ENCODE measurements at places on chromosomes 1 and 21. TPM values are rescaled to one million over a fixed set of nuclear protein-coding genes. Genes with fewer than 3 reads are reported as not detected.

Gene C1orf105
- not detected for total RNA-seq

Gene CD101
- total RNA-seq, result 1.2 TPM

Gene CFHR5
- total RNA-seq, result not detected

Gene FCRL1
- total RNA-seq, result not detected

Gene CA6
- not detected for total RNA-seq

Gene FCRL5
- not detected for total RNA-seq

Gene TMEM61
- not detected for total RNA-seq

Gene CFHR1
- total RNA-seq, result not detected
